PC-9 (cell line): ENCODE measurements at places on chromosomes 2 and 18. TPM values are rescaled to one million over a fixed set of nuclear protein-coding genes. Genes with fewer than 3 reads are reported as not detected.

DNA sequence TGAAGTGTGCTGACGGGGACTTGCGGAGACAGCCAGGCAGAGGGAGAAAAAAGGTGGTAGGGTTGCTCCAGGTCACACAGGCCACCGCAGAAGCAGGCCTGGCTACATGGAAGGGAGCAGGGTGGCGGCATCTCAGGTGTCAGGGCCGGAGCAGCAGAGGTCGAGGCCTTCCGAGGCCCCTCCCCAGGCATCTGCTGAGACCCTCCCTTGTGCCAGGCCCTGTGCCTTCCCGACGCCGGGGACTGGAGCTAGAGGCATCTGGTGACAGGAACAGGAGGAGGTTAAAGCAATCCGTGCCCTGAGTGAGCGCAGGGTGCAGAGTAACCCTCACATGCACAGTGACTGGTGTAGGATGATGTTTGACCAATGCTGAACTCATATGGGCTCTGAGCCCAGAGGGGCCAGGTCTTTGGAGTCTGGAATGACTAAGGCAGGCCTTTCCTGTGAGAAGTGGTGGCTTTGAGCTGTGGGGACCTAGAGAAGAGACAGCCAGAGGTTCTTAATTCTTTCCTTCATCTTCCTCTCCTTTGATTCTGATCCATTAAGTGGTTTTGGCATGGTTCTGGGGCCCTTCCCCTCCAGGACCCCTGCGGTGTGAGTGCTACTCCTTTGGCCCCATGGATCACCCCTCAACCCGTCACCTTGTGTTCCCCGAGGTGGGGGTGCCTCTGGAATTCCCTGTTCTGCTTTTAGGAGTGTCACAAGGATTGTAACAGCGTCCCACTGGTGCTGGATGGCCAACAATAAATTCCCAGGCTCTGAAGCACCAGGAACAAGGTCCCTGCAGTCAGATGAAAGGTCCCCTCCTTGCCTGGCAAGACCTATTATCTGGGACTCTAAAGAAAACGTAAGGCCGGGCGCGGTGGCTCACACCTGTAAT lies 72.1 kb downstream of the KLHL29 start:
- H3K27ac ChIP-seq = no peak overlapping the region
- no peak overlapping the region for H3K4me3 ChIP-seq
- peaks cover 14% of the 10 kb centered on the region for H3K4me1 ChIP-seq
- no peaks in the 10 kb centered on the region for H3K27me3 ChIP-seq
- H3K36me3 ChIP-seq = no peaks in the 10 kb centered on the region

DNA sequence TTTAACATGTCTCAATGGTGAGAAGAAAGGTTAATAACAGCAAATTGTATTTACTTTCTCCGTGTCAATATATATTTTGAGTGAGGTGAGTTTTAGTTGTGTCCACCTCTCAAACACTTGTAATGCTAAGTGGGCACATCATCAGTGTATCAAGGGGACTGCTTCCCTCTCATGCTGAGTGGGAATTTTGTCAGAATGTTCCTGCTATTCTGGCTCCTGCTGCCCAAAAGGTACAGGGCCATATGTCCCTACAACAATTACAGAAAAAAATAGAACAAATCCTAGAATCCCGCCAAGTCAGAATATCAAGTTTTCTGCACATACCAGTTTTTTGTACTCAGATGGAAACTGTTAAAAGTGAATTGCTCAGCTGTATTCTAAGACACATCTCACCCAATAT lies 5.4 kb upstream of the CERKL start:
- H3K36me3 ChIP-seq = no peaks in the 10 kb centered on the region
- H3K4me1 ChIP-seq = no peaks in the 10 kb centered on the region
- no peak overlapping the region for H3K27ac ChIP-seq
- no peak overlapping the region for H3K4me3 ChIP-seq
- H3K27me3 ChIP-seq = no peaks in the 10 kb centered on the region; the same call in 1 of the 2 replicates

GRCh38 chr2:170949415-170949814 lies 20.4 kb downstream of the GORASP2 start:
- H3K27me3 ChIP-seq = no peaks in the 10 kb centered on the region
- no peak for DNase-seq
- H3K4me3 ChIP-seq = no peak overlapping the region
- peaks cover 70% of the 10 kb centered on the region for H3K36me3 ChIP-seq
- no peak overlapping the region for H3K27ac ChIP-seq
- no peaks in the 10 kb centered on the region for H3K4me1 ChIP-seq

DNA sequence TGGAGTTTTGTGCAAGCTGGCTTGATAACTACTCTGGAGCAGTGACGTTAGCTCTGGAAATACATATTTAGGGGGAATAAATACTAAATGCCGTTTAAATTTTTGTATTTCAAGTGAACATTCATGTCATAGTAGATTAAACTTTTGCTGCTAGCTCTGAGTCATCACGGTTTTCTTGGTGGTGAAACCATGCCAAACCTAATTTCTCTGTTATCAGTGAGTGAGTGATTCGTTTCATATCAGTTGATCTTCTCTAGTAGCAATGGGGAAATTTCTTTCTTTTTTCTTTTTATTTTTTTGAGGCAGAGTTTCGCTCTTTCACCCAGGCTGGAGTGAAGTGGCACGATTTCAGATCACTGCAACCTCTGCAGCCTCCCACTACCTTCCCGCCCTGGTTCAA lies 211.1 kb downstream of the PTPRM start:
- H3K27me3 ChIP-seq = no peaks in the 10 kb centered on the region
- H3K36me3 ChIP-seq = no peaks in the 10 kb centered on the region
- no peaks in the 10 kb centered on the region for H3K4me1 ChIP-seq

DNA sequence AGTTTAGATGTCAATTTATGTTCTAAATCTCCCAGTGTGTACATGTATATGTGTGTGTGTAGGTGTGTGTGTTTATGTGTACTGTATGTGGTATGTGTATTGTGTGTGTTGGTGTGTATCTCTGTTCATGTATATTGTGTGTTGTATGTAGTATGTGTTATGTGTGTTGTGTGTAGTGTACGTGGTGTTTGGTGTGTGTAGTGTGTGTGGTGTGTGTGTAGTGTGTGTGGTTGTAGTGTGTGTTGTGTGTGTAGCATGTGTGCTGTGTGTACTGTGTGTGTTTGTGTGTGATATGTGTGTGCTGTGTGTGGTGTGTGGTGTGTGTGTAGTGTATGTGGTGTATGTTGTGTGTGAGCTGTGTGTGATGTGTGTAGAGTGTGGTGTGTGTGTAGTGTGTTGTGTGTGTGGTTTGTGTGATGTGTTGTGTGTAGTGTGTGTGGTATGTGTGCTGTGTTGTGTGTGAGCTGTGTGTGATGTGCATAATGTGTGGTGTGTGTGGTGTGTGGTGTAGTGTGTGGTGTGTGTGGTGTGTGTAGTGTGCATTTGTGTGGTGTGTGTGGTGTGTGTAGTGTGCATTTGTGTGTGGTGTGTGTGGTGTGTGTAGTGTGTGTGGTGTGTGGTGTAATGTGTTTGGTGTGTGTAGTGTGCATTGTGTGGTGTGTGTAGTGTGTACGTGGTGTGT lies 5.2 kb upstream of the RTP5 start:
- H3K27me3 ChIP-seq = peaks cover 51% of the 10 kb centered on the region
- no peak overlapping the region for H3K4me3 ChIP-seq
- H3K27ac ChIP-seq = no peak overlapping the region
- DNase-seq = no peak

DNA sequence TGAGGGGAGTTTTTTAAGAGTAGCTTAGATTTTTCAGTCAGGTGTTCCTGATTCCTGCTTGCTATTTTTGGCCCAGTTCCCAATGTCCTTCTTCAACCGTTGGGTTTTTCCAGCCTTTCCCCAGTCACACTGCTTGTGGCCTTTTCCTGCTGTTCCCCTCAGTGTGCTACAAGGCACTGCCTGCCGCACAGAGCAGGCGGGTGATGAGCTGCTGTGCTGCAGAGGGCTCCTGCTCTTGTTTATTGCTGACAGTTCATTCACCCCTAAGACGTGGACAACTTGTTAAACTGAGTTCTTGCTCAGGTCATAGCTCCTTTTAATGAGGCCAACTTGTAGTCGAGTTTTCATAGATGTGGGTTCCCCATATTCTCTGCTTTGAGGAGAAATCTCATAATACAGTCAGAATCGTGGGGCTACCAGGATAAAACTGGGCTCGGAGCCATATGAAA lies 20.6 kb downstream of the EIF4E2 start:
- no peak overlapping the region for H3K4me3 ChIP-seq
- no peak overlapping the region for H3K27ac ChIP-seq
- peaks cover 10% of the 10 kb centered on the region; the same call in 1 of the 2 replicates for H3K36me3 ChIP-seq
- no peaks in the 10 kb centered on the region for H3K4me1 ChIP-seq

- no peak overlapping the region for H3K27ac ChIP-seq
- H3K36me3 ChIP-seq = no peaks in the 10 kb centered on the region
- H3K27me3 ChIP-seq = no peaks in the 10 kb centered on the region
Observed at GRCh38 chr2:229164545-229165249, 106.4 kb downstream of the PID1 start.

GRCh38 chr18:52236131-52236530 lies 103.9 kb upstream of the DCC start:
- no peak for DNase-seq
- H3K4me3 ChIP-seq = no peak overlapping the region
- H3K36me3 ChIP-seq = no peaks in the 10 kb centered on the region
- H3K27me3 ChIP-seq = no peaks in the 10 kb centered on the region
- no peak overlapping the region for H3K27ac ChIP-seq
- H3K4me1 ChIP-seq = no peaks in the 10 kb centered on the region

- H3K27me3 ChIP-seq = no peaks in the 10 kb centered on the region
- H3K36me3 ChIP-seq = no peaks in the 10 kb centered on the region
- DNase-seq = no peak
- H3K4me1 ChIP-seq = peaks cover 6% of the 10 kb centered on the region; the same call in 1 of the 2 replicates
- H3K4me3 ChIP-seq = no peak overlapping the region
Observed at GRCh38 chr2:101176803-101177202, 25.6 kb upstream of the TBC1D8 start.

GRCh38 chr2:142716463-142717242 lies 160.8 kb upstream of the KYNU start:
- H3K36me3 ChIP-seq = no peaks in the 10 kb centered on the region
- no peak for DNase-seq
- no peak overlapping the region for H3K27ac ChIP-seq
- no peaks in the 10 kb centered on the region for H3K27me3 ChIP-seq
- H3K4me3 ChIP-seq = no peak overlapping the region
- no peaks in the 10 kb centered on the region for H3K4me1 ChIP-seq

DNA sequence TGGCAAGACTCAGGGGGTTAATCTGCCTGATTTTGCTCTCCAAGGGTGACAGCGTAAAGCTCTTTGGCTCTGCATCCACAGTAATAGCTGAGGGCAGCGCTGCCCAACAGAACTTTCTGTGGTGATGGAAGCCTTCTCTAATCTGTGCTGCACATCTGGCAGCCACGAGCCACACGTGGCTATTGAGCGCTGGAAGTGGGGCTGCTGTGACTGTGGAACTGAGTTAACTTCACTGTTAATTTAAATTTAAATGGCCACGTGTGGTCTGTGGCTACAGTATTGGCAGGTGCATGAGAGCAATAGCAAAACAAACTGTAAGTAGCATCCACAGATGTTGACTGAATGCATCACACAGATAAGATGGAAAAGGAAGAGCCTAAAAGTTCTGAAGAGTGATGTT lies 47.3 kb upstream of the TMEM200C start:
- H3K36me3 ChIP-seq = no peaks in the 10 kb centered on the region
- H3K27ac ChIP-seq = no peak overlapping the region
- DNase-seq = no peak
- H3K4me1 ChIP-seq = no peaks in the 10 kb centered on the region
- no peak overlapping the region for H3K4me3 ChIP-seq

DNA sequence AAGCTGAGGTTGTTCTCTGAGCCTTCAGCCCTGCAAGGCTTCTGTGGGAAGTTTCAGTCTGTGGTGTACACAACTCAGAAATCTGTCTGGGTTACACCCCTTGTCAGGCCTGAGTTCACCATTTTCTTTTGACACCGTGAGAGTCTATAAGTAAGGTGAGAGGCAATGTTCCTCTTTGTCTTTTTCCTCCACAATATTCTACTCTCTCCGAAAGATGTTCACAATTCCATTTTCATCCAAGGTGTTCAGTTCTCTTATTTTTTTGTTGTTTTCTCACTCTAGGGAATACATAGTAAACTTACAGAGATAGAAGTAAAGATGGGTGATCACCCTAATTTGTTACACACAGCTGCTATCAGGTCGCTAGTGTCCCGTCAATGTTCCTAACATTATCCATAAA lies 3.2 kb downstream of the ERMN start:
- no peaks in the 10 kb centered on the region for H3K27me3 ChIP-seq
- H3K36me3 ChIP-seq = no peaks in the 10 kb centered on the region
- DNase-seq = no peak
- H3K27ac ChIP-seq = no peak overlapping the region

- no peaks in the 10 kb centered on the region for H3K36me3 ChIP-seq
- H3K27me3 ChIP-seq = no peaks in the 10 kb centered on the region
- H3K27ac ChIP-seq = peak overlapping the region; percentile 100
- DNase-seq = no peak
Observed at GRCh38 chr2:191637182-191638078, 40.5 kb upstream of the NABP1 start.

GRCh38 chr2:227785293-227785692 lies 28.3 kb upstream of the CCL20 start:
- no peak overlapping the region for H3K4me3 ChIP-seq
- no peaks in the 10 kb centered on the region for H3K27me3 ChIP-seq
- H3K27ac ChIP-seq = no peak overlapping the region
- DNase-seq = peak; percentile 48
- no peaks in the 10 kb centered on the region for H3K4me1 ChIP-seq

DNA sequence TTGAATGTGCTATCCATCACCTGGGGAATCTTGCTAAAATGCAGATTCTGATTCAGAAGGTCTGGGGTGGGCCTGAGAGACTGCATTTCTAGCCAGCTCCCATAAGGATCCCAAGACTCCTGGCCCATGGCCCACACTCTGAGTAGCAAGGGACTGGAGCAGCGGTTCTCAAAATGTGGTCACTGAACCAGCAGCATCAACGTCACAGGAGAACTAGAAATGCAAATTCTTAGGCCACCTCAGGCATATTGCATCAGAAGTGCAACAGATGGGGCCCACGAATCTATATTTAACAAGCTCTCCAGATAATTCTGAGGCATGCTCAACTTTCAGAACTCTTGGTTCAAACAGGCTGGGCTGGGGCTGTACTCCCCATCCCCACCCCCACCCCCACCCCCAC lies 74.6 kb downstream of the DHRS9 start:
- H3K27ac ChIP-seq = no peak overlapping the region
- no peaks in the 10 kb centered on the region for H3K27me3 ChIP-seq

DNA sequence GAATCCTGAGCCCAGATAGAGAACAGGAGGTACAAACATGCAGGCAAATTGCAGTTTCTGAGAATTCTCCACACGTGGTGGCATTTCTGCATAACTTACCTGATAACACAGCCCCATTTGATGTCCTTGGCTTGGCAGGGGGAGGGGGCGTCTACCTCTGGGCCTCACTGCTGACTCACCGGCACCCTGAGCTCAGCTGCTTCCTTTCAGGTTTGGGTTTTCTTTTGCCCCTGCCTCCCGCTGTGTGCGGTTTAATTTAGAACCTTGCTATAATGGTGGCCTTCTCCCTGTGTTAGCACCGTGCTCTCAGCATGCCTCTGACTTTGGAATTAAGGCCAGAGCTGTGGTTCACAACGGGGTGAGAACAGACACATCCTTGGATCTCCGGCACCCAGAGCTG lies 4.4 kb downstream of the CTIF start:
- no peaks in the 10 kb centered on the region for H3K36me3 ChIP-seq
- H3K27me3 ChIP-seq = no peaks in the 10 kb centered on the region
- peaks cover 42% of the 10 kb centered on the region for H3K4me1 ChIP-seq
- H3K27ac ChIP-seq = peak overlapping the region; percentile 55
- peak; percentile 25 for DNase-seq

Gene UGT1A4
- 73.6 and 93.0 TPM in 2 replicates for total RNA-seq

Gene DCTN1
- 130 and 147 TPM in 2 replicates for total RNA-seq

Gene CARF
- total RNA-seq = 5.9 and 6.5 TPM in 2 replicates

Gene EML4
- 52.0 and 64.1 TPM in 2 replicates for total RNA-seq

Gene SESTD1
- 208 and 279 TPM in 2 replicates for total RNA-seq

Gene SLC40A1
- total RNA-seq = 8.0 and 8.2 TPM in 2 replicates
